ENCODE measurements at places on chromosomes 1 and 21.

DNA sequence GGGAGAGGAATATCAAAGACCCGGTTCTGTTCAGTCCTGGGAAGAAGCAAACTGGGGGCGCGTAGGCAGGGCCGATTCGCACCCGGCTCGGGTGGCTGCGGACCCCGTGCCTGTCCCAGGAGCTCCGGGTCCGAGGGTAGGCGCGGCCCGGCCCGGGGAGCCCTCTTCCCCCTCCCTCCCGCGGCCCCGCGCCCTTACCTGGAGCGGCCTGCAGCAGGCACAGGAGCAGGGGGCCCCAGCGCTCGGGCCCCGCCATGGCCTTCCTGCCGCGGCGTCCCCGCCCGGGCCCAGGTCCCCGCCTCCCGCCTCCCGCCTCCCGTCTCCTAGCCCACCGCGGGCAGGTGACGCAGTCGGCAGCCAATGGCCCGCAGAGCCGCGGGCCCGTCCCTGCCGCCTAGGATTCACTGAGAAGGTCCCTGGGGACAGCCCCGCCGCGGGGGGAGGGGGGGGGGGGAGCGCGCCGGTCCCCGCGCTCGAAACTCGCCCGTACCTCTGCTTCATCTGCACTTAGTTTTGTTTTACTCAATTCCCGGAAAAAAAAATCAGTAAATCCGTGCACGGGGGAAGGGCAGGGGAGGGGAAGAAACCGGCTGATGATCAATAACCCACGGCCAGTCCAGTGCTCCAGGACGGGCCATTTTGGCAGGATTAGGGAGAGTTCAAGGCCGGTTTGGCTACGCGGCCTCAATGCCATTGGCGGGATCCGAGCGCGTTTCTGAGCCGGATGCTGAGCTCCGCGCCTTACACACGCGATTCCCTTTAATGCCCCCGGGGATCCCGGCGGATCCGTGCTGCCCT, at the start of gene IFNLR1:
Gene IFNLR1, minus strand, starts transcription at position 297 of the 798 bp plus-strand sequence. Its CDS starts 41 bp downstream, at position 256.
- DNase-seq, result peak; percentile 78

DNA sequence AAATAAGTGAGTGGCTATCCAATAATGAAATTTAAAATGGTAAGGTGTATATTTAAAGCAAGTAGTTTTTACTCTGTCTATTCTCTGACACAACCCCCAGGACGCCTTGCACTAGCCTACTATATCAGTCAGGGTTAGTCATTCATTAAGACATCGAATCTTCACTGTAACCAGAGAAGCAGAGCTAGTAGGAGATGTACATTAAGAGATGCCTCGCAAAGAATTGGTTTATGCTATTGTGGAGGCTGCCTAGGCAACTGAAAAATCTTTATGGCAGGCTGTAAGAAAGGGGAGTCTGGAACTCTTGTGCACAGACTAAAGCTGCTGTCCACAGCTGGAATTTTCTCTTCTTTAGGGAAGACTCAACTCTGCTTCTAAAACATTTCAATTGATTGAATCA, 28.8 kb downstream of the NTNG1 start:
- no peak for DNase-seq

DNA sequence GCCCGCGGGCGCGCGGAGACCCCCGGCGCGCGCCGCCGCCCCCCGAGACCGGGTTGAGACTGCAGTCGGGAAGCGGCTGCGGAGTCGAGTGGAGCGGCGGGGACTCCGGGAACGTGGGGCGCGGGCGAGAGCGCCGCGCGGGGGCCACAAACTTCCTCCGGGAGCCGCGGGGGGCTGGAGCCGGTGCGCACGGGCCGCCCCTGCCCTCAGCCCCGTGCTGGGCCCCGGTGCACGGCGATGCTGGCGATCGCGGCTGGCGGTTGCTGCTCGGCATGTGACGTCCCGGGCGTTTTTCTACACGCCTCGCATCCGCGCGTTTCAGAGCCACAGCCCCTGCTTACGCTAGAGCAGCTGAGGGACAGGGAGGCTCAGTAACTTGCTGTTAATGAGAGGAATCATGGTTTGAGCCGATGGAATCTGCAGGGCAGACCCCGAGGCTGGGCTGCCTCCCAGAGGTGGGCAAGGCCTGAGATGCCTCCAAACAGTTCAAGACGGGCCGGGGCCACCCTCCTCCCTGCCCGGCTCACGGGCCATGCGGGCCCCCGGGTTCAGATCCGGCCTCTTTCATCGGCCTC, 520 bp downstream of the TMEM201 start:
- no peak for DNase-seq

- no peak for DNase-seq
Measured at GRCh38 chr1:145949219-145949618, 8.6 kb downstream of the LIX1L start.

DNA sequence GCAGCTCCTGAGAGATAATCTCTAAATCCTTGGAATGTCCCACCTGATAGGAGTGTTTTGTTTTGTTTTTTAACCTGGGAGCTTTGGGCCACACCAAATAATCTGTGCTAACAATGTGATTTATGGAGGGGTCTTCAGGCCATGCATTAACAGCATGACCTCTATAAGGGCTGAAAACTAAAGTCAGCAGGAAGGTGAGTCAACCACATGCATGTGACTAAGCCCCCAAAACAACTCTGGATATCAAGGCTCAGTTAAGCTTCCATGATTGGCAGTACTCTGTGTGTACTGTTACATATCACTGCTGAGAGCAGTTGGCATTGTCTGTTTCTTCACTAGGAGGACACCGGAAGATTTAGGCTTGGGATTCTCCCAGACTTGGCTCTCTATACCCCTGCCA, 10.7 kb downstream of the AUNIP start:
- DNase-seq, result no peak

DNA sequence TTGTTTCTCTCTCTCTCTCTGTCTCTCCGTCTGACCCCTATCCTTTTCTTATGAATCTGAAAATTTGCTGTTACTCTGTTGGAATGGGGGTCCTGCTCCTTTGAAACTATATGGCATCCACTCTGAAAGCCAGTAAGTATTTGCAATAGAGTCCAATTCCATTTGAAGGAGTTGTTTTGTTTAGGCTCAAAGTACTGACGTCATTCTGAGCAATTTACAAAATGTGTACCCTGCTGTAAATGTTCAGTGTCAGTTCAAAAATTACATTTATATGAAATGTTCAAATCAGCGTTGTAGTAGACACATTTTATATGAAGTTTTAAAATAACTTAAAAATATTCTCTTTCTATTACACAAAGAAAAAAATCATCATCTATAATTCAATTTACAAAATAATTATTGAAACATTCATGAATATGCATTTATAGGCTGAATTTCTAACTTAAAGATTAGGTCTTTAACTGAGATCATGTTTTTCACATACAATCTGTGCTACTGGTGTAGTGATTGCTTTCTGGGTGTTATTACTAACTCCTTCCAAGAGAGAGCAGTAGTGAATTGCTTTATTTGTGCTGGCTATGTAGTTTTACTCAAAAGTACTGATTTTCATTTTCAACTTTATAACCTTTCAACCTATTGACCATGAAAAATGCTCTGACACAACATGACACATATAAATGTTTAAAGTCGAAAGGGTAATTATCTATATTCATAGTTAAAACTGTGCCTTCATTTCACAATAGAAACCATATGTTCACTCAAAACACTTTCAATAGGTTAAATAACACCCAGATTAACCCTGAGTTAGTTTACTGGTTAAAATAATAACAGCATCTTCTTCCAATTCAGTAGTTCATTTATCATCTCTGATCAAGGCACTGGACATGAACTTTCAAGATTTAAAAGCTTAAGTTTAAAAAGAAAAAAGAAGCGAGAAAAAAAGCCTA, 253.1 kb upstream of the ADGRL4 start:
- DNase-seq, result no peak

- DNase-seq, result no peak
Measured at GRCh38 chr1:210332233-210332632, 3.5 kb downstream of the HHAT start.

GRCh38 chr1:59243550-59243949, 53.3 kb upstream of the FGGY start:
- DNase-seq, result no peak

- DNase-seq, result no peak
Measured at GRCh38 chr1:176206006-176206960, 803 bp downstream of the COP1 start.

DNA sequence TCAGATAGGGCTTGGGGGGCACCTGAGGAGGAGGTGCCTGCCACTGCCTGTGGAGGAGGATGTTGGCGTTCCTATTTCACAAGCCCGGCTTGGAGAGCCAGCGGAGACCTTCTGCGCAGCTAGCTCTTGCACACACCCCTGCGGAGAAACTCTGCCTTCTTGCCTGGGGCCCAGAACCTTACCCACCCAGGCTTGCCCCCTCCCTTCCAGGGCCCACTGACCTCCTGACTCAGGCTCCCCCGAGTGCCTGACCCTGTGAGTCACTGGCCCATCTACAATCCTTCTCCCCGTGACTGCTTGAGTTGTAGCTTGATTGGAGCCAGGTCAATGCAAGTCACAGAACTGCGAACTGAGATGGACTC, 3.4 kb downstream of the HES2 start:
- DNase-seq, result no peak

DNA sequence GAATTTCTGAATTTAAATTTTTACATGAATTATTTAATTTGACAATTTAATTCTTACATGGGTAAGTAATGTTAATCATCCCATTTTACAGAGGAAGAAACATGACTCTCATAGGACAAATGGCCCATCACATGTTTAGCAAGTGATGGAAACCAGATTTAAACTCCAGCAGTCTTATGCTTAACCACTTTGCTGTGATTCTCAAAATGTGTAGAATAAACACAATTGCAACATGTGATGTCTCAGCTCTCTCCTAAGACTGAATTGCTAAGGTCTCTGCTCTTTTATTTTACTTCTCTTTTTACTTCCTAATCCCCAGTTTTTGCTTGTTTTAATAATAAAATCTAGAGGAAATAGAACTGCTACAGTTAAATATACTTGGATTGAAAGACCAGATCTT, 42.8 kb downstream of the HS2ST1 start:
- no peak for DNase-seq

All from stimulated activated CD4-positive, alpha-beta T cell treated with anti-CD3 and anti-CD28 coated beads, Interleukin-15, amount 100 ng/mL, for 48 hours (primary cell).